Cardiac atrium fibroblast (primary cell): ENCODE measurements at places on chromosomes 2 and 18. TPM values are rescaled to one million over a fixed set of nuclear protein-coding genes. Genes with fewer than 3 reads are reported as not detected.

The CTIF gene
- total RNA-seq = 47.1 and 60.8 TPM in 2 replicates

The PKDCC gene
- 94.1 and 99.8 TPM in 2 replicates for total RNA-seq

The NR4A2 gene
- 0.16 and 3.1 TPM in 2 replicates for total RNA-seq

The PROM2 gene
- under 0.01 TPM in 1 of 2 replicates, not detected in the other for total RNA-seq

The SLC11A1 gene
- total RNA-seq = under 0.01 TPM in 2 replicates

The CCBE1 gene
- total RNA-seq = 30.1 and 39.9 TPM in 2 replicates

The FAM110C gene
- total RNA-seq = not detected in 2 replicates

The VPS4B gene
- total RNA-seq = 25.5 and 29.3 TPM in 2 replicates

The LRP1B gene
- total RNA-seq = under 0.01 and 0.18 TPM in 2 replicates

The ABCB11 gene
- total RNA-seq = under 0.01 and 0.65 TPM in 2 replicates

The DLX1 gene
- not detected in 2 replicates for total RNA-seq

The PCARE gene
- total RNA-seq = not detected in 2 replicates

The CTDSP1 gene
- total RNA-seq = 87.0 and 94.2 TPM in 2 replicates

The TRAF3IP1 gene
- 4.5 and 15.2 TPM in 2 replicates for total RNA-seq

The DES gene
- 0.32 TPM in 1 of 2 replicates, not detected in the other for total RNA-seq

The ABCG8 gene
- total RNA-seq = not detected in 2 replicates

The SCG2 gene
- total RNA-seq = 0.32 and 2.3 TPM in 2 replicates

The BIRC6 gene
- 46.8 and 48.8 TPM in 2 replicates for total RNA-seq

The NAT8 gene
- not detected in 2 replicates for total RNA-seq

The COL4A3 gene
- total RNA-seq = 3.1 and 3.2 TPM in 2 replicates

The GAREM1 gene
- total RNA-seq = 5.1 and 30.0 TPM in 2 replicates

The PID1 gene
- 20.6 and 86.2 TPM in 2 replicates for total RNA-seq

The ALK gene
- total RNA-seq = not detected in 2 replicates

The GFPT1 gene
- total RNA-seq = 32.5 and 38.6 TPM in 2 replicates

The NPAS2 gene
- total RNA-seq = 17.0 and 22.0 TPM in 2 replicates

The PAX8 gene
- total RNA-seq = under 0.01 TPM in 1 of 2 replicates, not detected in the other

The SLC23A3 gene
- 0.16 TPM in 1 of 2 replicates, not detected in the other for total RNA-seq

The FBXO15 gene
- not detected in 2 replicates for total RNA-seq

The SERPINB4 gene
- total RNA-seq = not detected in 2 replicates

The PDE11A gene
- total RNA-seq = not detected in 2 replicates
